ENCODE measurements at places on chromosomes 2 and 18.

DNA sequence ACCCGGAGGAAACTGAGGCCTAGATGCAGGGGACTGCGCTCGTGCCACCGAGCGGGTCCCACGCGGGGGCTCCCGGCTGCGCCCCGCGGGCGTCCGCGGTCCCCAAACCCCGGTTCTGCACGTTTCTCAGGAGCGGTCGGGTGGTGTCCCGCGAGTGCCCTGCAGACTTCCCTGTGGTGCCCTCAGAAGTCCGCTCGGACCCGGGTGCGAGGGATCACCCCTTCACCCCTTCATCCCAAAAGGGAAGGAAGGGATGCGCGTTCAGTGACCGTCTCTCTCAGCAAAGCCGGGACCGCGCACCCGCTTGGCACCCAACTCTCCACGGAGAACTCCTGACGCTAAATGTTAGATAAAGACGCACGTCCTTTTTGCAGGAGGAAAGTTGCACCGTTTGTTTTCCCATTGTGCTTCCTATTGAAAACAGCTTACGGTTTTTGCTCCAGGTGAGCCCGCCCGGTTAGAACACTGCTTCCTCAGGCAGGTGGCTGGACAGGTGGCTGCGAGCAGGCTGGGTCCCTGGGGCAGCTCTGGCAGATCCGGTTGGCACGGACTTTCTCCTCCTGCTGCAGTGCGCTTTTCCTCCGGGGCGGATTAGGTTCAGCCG is 779 bp downstream of the DGKD start:
- no peak for DNase-seq

DNA sequence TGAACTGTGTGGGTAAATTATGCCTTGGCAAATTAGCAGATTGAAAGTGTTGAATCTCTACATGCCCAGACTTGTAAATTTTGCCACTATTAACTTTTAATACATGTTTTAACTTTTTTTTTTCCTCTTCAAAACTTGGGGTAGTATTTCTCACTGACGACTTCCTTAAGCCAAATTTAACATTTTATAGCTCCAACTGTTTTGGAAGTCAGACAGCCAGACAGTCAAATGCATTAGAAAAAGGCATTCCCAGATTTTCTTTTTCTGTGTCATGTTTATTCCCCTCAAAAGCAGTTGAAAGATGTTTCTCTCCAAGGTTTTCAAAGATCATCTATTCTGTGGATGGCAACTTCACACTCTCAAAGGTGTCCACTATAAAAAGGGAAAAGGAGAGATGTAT is 226.8 kb upstream of the FN1 start:
- DNase-seq, result no peak

DNA sequence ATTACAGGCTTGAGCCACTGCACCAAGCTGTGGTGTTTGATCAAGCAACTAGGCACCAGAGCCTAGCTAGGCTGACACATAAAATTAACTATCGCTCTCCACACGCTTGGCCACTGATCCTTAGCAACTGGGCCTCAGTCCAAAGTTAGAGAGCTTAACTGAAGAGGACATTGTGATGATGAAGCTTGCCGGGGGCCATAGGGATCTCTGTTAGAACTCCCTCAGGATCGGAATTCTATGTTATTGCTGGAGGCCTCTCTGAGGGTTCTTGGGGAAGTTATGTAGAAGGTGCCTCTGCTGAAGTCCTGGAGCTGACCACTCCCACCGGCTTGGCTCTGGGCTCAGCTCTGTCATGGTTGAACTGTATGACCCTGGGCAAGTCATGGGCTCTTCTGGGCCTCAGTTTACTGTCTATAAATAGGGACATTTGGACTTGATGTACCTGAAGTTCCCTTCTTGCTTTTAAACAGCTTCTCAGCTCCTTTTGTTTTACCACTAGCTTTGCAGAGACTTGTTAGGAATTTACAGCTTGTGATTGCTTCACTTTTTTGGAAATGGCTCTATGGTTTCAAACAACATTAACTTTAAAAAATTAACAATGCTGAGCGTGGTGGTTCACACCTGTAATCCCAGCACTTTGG is 44.1 kb downstream of the GATA6 start:
- no peak for DNase-seq

DNA sequence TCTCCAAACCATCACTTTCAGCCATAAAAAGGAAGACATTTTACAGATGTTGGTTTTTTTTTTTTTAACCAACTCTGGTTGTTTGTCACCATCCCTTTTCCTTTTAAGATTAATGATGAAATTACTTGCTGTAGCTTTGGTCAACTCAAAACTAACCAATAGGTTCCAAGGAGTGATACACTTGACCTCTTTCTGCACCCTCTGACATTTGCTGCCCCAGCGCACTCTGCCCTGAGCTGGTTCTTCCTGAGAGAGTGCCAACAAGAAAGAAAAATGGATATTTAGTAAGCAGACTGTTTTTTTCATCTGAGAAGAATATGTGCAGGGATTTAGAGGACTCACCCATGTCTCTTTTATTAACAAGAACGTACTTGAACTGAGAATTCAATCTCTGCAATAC is 520.0 kb downstream of the TXNL1 start:
- DNase-seq, result no peak

GRCh38 chr2:73920577-73921545 is 5.8 kb upstream of the DGUOK start:
- no peak for DNase-seq

DNA sequence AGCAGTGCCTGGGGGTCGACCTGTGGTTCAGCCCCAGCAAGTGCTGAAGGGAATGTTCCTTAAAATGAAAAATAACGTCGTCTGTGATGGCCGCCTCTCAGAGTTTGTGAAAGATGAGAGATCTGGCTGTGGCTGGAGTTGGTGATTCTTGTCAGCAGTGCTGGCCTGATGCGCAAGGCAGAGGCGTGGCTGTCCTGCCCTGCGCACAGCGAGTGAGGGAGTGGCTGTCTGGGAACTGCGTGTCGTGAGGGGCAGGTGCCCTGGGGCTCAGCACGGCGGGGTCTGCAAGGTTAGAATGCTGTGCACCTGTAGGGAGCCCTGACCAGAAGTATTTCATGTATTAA is 8.8 kb downstream of the NFATC1 start:
- no peak for DNase-seq

GRCh38 chr18:49778826-49779465 is 34.4 kb downstream of the ACAA2 start:
- no peak for DNase-seq

DNA sequence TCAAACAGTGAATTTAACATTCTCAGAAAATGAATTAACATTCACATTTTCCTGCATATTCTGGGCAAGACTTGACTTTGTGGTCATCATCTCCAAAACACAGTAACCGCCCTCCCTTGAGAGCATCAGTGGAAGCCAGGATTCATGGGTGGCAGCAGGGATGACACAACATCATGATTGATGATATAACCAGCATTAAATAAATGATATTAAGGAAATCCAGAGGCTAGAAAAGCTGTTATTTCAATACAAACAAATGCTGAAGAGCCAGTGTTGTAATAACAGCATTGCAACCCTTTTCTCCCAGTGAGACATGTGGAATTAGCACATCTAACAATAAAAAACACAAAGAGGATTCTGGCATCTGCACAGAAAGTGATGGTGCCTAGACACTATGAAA is 41.1 kb downstream of the CDC42EP3 start:
- no peak for DNase-seq

- DNase-seq, result no peak
These were observed 43.4 kb downstream of the CCDC102B start for GRCh38 chr18:68841301-68841700.

GRCh38 chr2:11532416-11533055 is 1.3 kb upstream of the GREB1 start:
- DNase-seq, result no peak

DNA sequence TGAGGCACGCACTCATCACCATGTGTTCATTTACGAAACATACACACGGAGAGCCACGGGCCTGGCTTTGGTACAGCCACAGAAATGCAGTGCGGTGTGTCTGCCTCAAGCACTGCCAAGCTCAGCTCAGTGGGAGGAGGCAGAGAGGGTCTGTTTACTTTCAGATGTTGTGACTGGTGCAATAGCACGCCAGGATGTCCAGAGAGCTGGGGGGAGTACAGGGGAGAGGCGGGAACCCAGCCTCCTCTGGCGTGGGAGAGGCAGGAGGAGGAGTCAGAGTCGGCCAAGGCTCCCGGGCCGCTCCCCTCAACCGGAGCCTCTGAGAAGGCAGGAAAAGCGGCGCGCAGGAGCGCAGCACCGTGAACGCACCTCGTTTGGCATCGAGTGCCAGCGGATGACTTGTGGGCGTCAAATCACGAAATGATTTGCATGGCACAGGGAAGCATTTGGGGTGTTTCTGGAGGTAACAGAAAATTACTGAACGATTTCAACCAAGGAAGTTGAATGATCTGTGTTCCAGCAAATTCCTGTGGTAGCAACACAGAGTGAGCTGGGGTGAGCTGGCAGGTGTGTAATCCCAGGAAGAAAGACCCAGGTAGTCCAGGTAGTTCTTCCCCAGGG is 143.0 kb downstream of the ZNF516 start:
- DNase-seq, result no peak

All from GM12892 (cell line).